ENCODE measurements at places on chromosomes 2 and 18. TPM values are rescaled to one million over a fixed set of nuclear protein-coding genes. Genes with fewer than 3 reads are reported as not detected.

- peak; percentile 74 for DNase-seq
Observed at GRCh38 chr18:74597034-74597661, 522 bp upstream of the ZNF407 start.

- no peak for DNase-seq
Observed at GRCh38 chr18:9832871-9833270, 52.9 kb upstream of the TXNDC2 start.

DNA sequence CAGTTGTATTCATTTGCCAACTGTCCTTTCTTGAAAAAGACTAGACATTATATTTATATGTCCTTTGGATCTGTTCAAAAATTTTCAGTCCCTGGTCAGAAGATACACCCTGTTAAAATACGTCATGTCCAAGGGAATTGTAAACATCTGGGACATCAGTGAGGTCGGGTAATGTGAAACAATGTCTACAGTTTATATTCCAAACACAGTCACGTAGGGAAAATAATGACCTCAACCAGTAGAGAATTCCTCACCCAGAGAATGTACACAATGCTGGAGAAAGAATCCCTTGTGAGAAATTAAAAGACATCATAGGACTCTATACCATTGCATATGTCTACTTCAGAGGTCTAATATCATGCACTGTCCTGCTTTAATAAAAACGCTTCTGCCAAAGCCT, 888.0 kb upstream of the CHAC2 start:
- no peak for DNase-seq

DNA sequence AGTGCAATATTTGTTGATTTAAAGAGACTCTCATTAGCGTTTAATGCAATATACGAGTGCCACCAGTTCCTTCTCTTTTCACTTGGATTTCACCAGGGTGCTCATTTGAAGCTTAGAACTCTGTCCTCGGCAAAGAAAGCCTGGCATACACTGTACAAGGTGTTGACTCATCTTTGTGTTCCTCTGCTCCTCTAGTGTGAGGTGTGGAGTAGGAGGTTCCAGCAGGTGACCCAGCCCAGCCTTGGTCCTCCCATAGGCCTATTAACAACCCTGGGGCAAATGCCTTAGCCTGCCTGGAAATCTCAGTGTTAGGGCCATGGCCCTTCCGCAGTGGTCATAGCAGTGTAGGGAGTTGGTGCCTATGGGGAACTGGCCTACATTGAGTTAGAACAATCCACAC, 20.1 kb downstream of the BCL2L11 start:
- no peak for DNase-seq

GRCh38 chr2:71832388-71832787, 315.3 kb downstream of the CYP26B1 start:
- no peak for DNase-seq

GRCh38 chr2:142918624-142919023, 41.2 kb downstream of the KYNU start:
- DNase-seq = no peak

DNA sequence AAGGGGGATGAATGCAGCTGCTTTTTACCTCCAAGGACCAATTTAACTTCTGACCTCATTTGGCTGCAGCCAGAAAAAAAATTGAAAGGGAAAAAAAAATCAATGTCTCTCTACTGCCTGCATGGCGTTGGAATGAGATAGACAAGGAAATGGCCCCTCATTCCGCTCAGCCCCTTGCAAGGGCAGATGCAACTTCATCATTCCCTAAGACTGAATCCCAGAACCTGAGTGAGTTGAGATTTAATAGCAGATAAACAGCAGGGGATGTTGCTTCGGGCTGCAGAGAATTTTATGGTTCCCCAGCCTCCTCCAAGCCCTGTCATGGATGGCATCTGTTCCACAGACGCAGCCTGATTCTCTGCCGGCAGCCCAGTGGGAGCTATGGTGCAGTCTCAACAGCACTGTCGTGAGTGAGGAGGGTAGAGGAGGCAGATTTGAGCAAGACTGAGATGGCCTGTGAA, 49.0 kb downstream of the CAPN13 start:
- no peak for DNase-seq

GRCh38 chr18:26205318-26205717, 20.9 kb upstream of the TAF4B start:
- DNase-seq = no peak

DNA sequence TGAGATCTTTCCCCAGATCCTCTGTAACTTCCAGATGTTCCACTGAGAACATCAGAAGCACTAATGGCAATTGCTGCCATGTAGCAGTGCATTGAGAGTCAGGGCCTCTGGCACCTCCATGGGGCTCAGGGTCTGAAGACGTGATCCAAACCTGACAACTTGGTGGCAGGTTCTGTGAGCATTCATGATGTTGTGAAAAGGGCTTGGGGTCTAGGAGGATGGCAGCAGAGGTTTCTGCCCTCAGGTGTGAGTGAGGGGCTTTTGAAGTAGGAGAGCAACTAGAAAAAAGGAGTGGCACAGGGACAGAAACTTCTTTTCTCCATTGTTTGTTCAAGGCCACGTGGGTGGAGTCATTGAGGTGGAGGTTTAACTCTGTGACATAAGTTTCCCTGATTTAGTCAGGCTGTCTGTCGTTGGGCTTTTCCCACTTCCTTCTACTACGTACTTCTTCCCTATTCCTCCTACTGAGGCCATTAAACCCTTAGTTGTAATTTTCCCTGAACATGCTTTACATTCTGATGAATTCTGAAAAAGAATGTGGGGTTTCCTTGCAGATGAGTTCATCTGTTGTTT, 13.1 kb downstream of the CFLAR start:
- no peak for DNase-seq

TMEFF2 gene
- total RNA-seq = 0.31 TPM

FAM124B gene
- 0.43 TPM for total RNA-seq

CYS1 gene
- total RNA-seq = 0.58 TPM

SERPINB12 gene
- not detected for total RNA-seq
